ENCODE measurements at places on chromosomes 4 and X.

DNA sequence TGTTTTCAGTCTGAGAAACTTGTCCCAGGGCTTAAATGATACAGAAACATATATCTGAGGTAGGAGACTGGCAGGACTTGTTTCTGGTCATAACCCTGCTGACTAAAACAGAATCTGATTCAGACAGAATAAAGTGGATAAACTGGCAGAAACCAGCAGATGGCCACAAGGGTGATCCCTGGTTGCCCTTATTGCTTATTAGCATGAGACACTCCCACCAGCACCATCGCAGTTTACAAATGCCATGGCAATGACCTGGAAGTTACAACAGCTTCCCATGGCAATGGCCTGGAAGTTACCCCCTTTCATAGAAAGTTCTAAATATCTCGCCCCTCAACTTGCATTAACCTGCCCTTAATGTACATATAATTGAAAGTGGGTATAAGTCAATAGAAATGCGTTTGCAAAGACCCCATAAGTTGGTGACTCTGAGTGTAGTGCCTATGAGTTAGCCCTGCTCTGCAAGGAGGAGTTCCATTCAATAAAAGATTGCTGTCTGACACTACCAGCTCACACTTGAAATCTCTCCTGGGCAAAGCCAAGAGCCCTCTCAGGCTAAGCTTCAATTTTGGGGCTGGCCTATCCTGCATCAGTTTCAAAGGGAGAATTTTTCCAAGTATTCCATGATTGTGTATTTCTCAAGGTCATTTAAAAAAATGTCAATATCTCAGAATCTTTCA lies 52.9 kb upstream of the PAGE5 start:
- no peak for DNase-seq

- no peak for DNase-seq
These were observed 98.9 kb downstream of the EVC2 start for GRCh38 chr4:5609306-5610007.

GRCh38 chr4:25567253-25567652 lies 88.4 kb upstream of the SLC34A2 start:
- no peak for DNase-seq

DNA sequence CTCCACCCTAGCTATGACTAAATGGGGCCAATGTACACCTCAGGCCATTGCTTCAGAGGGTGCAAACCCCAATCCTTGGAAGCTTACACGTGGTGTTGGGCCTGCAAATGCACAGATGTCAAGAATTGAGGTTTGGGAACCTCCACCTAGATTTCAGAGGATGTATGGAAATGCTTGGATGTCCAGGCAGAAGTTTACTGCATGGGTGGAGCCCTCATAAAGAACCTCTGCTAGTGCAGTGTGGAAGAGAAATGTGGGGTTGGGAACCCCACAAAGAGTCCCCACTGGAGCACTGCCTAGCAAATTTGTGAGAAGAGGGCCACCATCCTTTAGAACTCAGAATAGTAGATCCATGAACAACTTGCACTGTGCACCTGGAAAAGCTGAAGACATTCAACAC lies 284.1 kb downstream of the ANTXR2 start:
- no peak for DNase-seq

- no peak for DNase-seq
These were observed 5.5 kb upstream of the UGT2B17 start for GRCh38 chr4:68581383-68582338.

GRCh38 chr4:152663203-152664066 lies 16.4 kb downstream of the TMEM154 start:
- no peak for DNase-seq

DNA sequence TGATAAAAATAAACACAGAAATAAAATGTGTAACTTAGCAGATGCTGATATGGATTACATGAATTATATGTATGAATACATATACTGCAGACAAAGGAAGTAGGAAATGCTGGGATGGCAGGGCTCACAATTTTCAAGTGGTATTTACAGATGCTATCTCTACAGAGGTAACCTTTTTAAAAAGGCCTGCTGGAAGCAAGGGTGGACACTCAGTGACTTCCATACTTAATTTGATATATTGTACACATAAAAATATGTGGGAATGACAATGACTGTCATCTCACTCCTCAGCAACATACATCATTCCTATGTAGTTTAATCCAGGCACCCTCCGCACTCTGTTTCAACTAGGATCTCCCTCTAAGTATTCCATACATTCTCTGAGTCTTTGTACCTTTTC lies 452.9 kb downstream of the DTHD1 start:
- DNase-seq = no peak
